H4 (cell line): ENCODE measurements at places on chromosomes 3 and 15. TPM values are rescaled to one million over a fixed set of nuclear protein-coding genes. Genes with fewer than 3 reads are reported as not detected.

GRCh38 chr3:101061312-101061711 lies 68.1 kb upstream of the ABI3BP start:
- DNase-seq: no peak

- DNase-seq: no peak
These were observed 45.7 kb downstream of the CD86 start for GRCh38 chr3:122100591-122101463.

DNA sequence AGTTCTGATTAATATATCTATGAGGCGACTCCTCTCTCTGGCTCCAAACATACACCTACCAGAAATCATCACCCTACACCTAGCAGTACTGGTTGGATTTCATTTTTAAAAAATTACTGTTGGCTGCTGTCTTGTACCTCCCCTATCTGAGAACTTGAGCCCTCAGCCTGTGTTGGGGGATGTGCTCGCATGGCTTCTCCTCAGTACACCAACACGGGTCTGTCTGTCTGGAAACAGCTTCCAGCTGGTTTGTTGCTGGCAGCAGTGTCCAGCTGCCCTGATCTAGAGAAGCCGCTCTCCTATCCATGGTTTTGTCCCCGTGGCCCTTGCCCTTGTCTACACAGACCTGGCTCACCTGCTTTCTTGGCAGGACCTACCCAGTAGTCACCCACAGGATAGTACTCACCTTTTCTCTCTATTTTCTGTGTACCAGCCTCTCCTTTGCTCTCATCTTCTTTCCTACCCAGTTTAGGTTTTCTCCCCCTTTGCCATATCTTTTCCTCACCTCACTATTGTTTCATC lies 43.2 kb upstream of the NEDD4 start:
- no peak for DNase-seq

GRCh38 chr15:59364248-59364647 lies 8.4 kb downstream of the MYO1E start:
- no peak for DNase-seq

STAB1 gene
- total RNA-seq: not detected in 2 replicates

GRIP2 gene
- 0.77 TPM in 1 of 2 replicates, not detected in the other for total RNA-seq

DNA sequence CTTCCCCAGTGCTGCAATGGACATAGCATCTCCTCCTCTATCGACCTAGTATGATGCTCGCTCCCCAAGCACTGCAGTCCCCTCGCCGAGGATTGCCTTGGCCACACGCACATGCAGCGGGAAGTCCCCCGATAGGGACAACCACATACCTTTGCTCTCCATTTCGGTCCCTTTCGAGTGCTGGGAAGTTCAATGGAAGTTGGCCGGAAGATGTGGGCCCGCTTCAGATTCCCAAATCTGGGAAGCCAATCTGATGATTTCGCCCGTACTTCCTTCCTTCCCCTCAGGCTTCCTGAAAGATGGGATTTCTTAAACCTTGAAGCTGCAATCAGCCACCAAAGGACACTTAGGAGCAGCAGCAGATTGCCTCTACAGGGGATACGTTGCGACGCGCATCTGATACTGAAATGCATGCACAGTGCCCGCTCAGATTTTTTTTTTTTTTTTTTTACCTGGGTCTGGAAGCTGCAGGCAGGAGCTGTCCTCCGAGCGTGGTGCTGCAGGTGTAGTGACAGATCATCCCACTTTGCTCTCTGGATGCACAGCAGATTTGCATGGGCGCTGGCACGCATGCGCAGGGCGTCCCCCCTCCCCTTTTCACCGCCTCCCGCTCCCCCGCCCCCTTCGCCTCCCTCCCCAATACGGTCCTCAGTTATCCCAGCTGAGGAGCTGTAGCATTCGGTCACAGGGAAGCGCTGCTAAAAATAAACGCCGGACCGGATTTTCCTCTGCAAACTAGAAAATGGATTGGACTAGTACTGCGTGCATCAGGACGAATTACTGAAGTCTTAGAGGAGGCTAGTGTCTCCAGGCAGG lies at the start of gene FGF12:
Gene FGF12 (minus strand): TSS at position 510 of the 816 bp plus-strand sequence.
- DNase-seq: peak; percentile 53

GALNT15 gene
- not detected in 2 replicates for total RNA-seq

GRCh38 chr3:152769523-152769922 lies 65.4 kb upstream of the P2RY1 start:
- no peak for DNase-seq

P2RY1 gene
- total RNA-seq: 0.90 and 1.9 TPM in 2 replicates

GRCh38 chr3:62329971-62330370 lies 43.4 kb downstream of the FEZF2 start:
- DNase-seq: no peak

GRCh38 chr3:114974387-114974786 lies 172.7 kb downstream of the ZBTB20 start:
- no peak for DNase-seq

DNA sequence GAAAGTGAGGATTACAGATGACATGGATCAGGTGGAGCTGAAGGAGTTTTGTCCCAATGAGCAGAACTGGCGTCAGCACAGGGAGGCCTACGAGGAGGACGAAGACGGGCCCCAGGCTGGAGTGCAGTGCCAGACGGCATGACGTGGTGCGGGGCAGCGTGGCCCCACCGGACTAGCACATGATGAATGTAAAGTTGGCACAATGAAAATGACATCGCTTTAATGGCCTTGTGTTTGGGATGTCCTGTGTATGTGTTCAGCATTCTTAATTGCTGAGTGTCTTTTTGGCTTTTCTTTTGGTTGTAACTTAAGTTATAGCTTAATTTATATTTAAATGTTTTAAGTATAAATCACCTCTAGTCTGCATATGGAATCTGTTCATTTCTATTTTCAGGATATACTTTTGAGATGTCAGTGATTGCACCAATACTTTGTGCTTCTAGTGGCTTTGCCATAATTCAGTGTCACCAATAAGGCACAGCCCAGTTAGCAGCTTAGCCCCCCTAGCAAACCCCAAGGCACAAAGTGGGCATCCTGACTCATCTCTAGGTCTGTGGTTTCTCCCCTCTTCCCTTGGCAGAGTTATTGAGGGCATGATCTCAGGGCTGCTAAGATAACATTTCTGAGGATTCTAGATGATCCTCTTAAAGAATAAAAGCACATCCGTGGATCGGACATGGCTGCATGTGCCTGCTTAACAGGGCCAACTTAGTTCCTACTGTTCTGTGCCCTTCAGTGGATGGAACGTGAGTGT lies 16.1 kb downstream of the DNAJA4 start:
- DNase-seq: no peak

DNA sequence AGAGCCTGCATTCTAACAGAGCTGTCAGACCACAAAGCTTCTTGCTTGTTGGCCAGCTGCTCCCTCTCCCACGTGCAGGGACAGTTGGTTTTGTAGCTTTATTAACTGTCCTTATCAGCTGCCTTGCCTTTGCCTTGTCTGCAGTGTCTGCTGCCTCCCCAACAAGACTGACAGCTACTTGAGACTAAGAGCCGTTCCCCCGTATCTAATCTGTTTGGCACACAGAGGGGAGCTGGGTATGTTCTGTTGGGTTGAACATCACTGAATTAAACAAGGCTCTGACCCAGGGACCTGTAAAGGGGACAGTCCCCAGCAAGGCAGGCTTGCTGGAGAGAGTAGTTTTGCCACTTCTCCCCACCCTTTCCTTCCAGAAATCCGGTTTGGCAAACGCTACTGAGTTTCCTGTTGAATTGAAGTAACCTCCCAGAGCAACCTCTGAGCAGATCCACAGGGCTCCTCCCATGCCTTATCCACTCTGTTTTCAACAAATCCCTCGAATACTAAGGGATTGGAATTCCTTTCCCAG lies 116.1 kb downstream of the ANP32A start:
- DNase-seq: no peak

TRMT10C gene
- total RNA-seq: 37.7 and 49.4 TPM in 2 replicates

LRRIQ4 gene
- total RNA-seq: not detected in 2 replicates

DNA sequence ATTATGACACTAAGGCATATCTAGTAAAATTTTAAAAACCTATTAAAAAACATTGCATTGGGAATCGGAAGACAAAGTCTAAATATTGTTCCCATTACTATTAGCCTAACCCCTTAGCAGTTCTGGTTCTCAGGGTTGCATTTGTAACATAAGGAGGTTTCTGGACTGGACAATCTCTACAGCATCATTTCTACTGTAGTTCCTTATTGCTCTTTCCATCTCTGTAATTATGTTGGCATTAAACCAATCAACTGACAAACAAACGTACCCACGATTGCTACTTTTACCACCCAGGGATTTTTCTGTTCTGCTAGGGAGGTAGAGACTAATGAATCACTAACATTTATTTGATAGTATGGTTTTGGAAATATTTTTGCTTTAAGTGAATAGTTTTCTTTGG lies 190.8 kb downstream of the CBLB start:
- no peak for DNase-seq

DNA sequence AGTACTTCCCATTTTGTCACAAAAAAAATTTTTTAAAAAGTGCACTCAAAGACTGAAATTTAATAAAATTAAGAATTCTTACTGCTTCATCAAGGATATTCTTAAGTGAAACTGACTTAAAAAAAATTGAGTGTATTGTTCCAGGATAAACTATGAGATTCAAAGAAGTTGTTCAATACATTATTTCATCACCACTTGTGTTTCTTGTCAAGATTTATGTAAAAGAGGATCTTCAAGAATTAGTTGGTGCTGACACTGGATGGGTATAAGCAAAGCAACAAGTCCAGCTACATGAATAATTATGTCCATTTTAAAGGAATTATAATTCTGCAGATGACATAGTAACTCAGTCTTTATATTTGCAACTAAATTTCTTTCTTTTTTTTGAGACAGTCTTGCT lies 4.3 kb upstream of the AP4E1 start:
- no peak for DNase-seq

DNA sequence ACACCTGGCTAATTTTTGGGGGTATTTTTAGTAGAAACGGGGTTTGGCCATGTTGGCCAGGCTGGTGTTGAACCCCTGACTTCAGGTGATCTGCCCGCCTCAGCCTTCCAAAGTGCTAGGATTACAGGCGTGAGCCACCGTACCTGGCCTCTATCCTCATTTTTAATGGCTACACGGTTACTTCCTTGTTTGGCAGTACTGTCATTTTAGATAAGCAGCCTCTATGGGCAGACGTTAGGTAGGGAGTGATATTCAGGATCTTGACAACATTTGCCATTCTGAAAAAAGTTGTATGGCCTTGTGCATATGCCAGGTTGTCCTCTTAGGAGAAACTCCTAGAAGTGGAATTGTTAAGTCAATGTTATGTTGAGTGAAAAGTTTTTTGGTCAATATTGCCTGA lies 141.7 kb downstream of the ITPR1 start:
- no peak for DNase-seq

GRCh38 chr3:197041875-197042488 lies 12.4 kb upstream of the MELTF start:
- DNase-seq: no peak

- no peak for DNase-seq
These were observed 7.7 kb upstream of the AMOTL2 start for GRCh38 chr3:134381831-134382442.

FGF12 gene
- 0.31 and 4.4 TPM in 2 replicates for total RNA-seq

DNA sequence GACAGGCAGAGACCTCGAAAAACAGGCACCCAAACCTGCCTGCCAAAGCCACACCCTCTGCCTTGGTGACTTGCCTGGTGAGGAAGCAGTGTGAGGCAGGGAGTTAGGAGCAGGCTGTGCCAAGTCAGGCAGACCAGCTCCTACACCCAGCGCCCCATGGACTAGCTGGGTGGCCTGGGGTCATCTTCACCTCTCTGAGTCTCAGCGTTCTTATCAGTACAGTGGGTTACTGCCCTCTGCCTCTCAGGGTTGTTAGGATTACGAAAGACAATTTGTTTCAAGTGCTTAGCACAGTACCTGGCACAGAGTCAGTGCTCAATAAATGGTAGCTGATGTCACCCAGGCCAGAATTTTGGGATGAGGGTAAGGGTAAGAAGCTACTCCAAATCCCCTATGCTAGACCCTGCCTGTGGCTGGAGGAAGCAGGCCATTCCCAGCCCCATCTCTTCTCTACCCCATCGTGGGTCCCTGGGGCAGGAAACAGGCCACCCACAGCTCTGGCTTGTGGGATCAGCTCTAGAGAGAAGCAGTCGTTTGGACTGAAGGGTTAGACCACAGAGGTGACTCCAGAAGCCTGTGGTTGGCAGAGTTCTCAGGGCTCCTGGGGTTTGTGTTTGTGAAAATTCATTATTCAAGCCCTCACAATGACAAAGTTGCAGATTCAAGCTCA lies 10.1 kb downstream of the SLC51B start:
- DNase-seq: peak; percentile 57

DNA sequence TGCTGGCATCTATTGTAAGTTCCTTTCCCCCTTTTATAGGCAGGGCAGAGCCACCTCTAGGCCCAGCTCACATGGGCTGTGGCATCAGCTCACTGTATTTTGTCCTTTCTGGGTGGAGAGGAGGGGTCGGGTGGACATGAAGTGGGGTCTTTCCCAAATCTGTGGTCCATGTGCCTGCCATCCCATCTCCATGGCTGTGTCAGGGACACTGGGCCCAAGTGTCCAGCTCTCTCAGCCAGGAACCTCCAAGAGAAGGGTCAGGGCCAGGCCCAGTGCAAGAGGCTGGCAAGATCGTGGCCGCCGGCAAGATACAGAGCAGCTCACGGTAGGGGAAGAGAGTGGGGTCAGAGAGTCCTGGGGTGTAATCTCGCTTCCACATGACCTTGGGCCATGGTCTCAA lies 85.3 kb downstream of the PCSK6 start:
- no peak for DNase-seq

SLC6A20 gene
- not detected in 2 replicates for total RNA-seq

DNA sequence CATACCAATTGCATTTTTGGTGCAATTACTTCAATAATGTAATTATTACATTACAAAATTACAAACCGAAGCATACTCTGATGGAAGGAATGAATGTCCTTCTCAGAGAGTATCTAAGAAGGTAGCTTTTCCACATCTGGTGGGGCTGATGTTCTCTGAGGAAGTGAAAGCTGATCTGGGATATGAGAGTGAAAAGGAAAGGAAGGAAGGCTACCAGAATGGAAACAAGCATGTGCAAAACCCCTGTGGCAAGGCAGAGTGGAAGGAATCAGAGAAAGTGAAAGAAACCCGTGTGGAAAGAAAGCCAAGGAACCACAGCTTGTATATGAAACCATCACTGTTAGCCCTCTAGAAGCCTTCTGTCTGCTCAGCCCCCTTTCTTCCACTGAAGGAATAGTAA lies 35.3 kb upstream of the GOLGA8A start:
- DNase-seq: no peak

DNA sequence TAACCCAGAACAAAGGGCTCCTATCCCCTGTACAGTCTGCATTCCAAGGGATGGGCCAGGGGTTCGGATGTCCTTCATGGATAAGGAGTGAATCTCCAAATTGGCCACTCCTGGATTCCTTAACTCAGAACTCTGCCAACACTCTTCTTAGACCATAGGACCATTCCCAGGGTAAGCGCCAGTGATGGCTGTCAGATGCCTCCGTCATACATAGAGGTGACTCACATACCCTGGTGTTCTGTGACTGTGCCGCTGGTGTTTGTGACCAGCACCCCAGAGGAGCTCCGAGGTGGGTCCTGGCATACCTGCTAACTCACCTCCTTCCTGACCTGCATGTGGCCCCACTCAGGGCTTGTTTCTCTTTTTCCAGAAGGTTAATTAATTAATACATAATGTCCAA lies 134.7 kb downstream of the KLF13 start:
- no peak for DNase-seq

DNA sequence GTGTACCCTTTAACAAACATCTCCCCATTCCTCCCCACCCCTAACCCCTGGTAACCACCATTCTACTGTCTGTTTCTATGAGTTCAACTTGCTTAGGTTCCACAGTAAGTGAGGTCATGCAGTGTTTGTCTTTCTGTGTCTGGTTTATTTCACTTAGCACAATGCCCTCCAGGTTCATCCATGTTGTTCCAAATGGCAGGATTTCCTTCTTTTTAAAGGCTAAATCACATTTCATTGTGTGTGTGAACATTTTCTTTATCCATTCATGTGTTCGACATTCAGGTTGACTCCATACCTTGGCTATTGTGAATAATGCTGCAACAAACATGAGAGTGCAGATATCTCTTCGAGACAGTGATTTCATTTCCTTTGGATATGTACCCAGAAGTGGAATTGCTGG lies 62.7 kb downstream of the TJP1 start:
- no peak for DNase-seq
